Activated CD4-positive, alpha-beta memory T cell treated with anti-CD3 and anti-CD28 coated beads, Interleukin-2, amount 10 ng/mL, durations not matched to agents 7 days and 5 days (primary cell): ENCODE measurements at places on chromosomes 1 and 21. TPM values are rescaled to one million over a fixed set of nuclear protein-coding genes. Genes with fewer than 3 reads are reported as not detected.
A peak's percentile ranks its signal among the peaks of the same experiment; 100 is the strongest.

GRCh38 chr1:236193184-236193583 is 50.8 kb downstream of the GPR137B start:
- no peak for DNase-seq
- H3K36me3 ChIP-seq: peaks cover 33% of the 10 kb centered on the region
- H3K4me1 ChIP-seq: no peaks in the 10 kb centered on the region
- no peaks in the 10 kb centered on the region for H3K27me3 ChIP-seq
- no peak overlapping the region for H3K27ac ChIP-seq

GRCh38 chr1:47682198-47682597 is 244.4 kb downstream of the FOXD2 start:
- H3K27ac ChIP-seq: no peak overlapping the region
- H3K4me1 ChIP-seq: no peaks in the 10 kb centered on the region
- H3K36me3 ChIP-seq: no peaks in the 10 kb centered on the region
- no peak for DNase-seq
- H3K27me3 ChIP-seq: no peaks in the 10 kb centered on the region
- no peak overlapping the region for H3K4me3 ChIP-seq

GRCh38 chr1:19325958-19326747 is 14.0 kb downstream of the SLC66A1 start:
- H3K4me1 ChIP-seq: no peaks in the 10 kb centered on the region
- no peak for DNase-seq
- H3K4me3 ChIP-seq: no peak overlapping the region
- H3K36me3 ChIP-seq: no peaks in the 10 kb centered on the region
- H3K27ac ChIP-seq: no peak overlapping the region

DNA sequence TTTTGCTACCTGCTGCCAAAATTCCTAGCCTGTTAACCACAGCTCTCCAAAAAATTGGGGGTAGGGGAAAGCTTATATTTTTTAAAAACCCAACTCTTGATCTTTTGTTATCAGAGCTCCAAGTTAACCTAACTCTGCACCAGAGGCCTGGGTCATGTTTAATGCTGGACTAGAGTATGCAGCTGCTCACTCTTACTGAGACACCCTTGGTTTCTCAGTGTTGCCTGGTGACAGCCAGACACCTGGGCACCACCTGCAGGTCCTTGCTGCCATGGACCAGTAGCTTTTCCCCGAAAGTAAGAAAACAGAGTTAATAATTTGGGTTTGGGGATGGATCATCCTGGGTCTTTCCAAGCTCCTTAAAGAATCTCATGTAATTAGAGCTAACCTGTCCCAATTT is 30.1 kb downstream of the KCNJ6 start:
- no peak overlapping the region for H3K4me3 ChIP-seq
- no peaks in the 10 kb centered on the region for H3K4me1 ChIP-seq
- no peak overlapping the region for H3K27ac ChIP-seq
- no peaks in the 10 kb centered on the region for H3K27me3 ChIP-seq
- DNase-seq: no peak

DNA sequence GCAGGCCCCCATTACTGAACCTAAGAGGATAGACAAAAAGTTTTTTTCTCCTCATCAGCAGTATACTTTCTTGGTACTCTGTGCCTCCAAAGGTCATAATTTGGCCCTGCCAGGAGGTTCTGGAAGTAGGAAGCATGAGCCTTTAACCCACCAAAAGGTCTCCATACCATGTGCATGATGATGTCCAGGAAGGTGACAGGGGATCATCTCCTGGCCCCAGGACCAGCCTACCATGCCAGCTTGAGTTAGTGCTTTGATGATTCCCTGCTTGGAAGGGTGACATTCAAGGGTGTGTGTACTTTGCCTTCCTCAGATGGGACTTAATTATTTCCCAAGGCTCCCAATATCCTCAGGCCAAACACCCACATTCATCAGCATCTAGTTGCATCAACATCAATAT is 6.3 kb upstream of the SPRR1A start:
- no peak overlapping the region for H3K4me3 ChIP-seq
- no peak overlapping the region for H3K27ac ChIP-seq
- peaks cover 16% of the 10 kb centered on the region for H3K27me3 ChIP-seq
- no peaks in the 10 kb centered on the region for H3K36me3 ChIP-seq
- H3K4me1 ChIP-seq: no peaks in the 10 kb centered on the region
- DNase-seq: no peak

DNA sequence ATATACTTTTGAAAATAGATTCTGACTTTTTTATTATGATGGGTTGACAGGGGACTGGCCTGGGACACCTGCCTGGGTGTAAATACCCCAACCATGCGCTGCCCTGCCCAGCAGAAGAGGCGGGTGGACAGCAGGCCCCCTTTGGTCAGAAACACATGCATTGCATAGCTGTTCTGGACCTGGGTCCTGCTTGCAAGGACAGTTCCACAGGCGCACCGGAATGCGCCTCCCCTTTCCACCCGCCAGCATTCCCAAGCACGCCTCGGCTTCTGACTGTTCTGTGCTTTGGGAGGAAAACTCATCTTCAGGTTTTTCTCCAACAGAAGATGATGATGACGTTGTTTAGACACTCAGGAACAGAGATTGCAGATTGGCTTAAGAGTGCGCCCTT is 428 bp upstream of the ZNF678 start:
- H3K27me3 ChIP-seq: peaks cover 18% of the 10 kb centered on the region
- H3K4me1 ChIP-seq: peaks cover 20% of the 10 kb centered on the region
- DNase-seq: no peak
- peak overlapping the region; percentile 79 for H3K4me3 ChIP-seq

DNA sequence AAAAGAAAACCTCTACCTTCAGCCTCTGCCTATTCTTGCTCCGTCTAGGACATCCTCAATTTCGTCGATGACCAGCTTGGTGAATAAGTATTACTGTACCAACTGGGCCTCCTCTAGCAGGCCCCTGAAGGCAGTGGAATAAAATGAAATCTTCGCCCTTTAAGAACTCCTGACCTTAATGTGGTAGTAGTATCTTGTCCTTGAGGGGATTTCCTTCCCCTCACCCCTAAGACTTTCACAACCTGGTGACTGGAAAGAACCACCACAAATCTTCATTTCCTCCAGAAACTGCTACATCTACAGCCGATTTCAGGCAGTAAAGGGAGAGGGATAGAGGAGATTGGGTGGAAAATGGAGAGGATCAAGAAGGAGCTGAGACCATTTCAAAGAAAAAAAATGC is 1.6 kb upstream of the HAX1 start:
- H3K36me3 ChIP-seq: peaks cover 64% of the 10 kb centered on the region
- DNase-seq: no peak
- peak overlapping the region; percentile 13 for H3K4me3 ChIP-seq
- H3K4me1 ChIP-seq: peaks cover 46% of the 10 kb centered on the region
- no peaks in the 10 kb centered on the region for H3K27me3 ChIP-seq
- H3K27ac ChIP-seq: peak overlapping the region; percentile 94

GRCh38 chr1:9361630-9362260 is 69.1 kb downstream of the SPSB1 start:
- no peaks in the 10 kb centered on the region for H3K27me3 ChIP-seq
- H3K27ac ChIP-seq: no peak overlapping the region
- H3K4me3 ChIP-seq: no peak overlapping the region
- H3K36me3 ChIP-seq: peaks cover 5% of the 10 kb centered on the region
- no peaks in the 10 kb centered on the region for H3K4me1 ChIP-seq

GRCh38 chr1:23451441-23451840 is 26.9 kb upstream of the TCEA3 start:
- no peak for DNase-seq
- peaks cover 20% of the 10 kb centered on the region for H3K4me1 ChIP-seq
- H3K36me3 ChIP-seq: no peaks in the 10 kb centered on the region
- no peak overlapping the region for H3K4me3 ChIP-seq
- H3K27ac ChIP-seq: no peak overlapping the region
- H3K27me3 ChIP-seq: peaks cover 13% of the 10 kb centered on the region

GRCh38 chr1:43531107-43531905 is 623 bp downstream of the PTPRF start:
- peak overlapping the region; percentile 73 for H3K4me3 ChIP-seq
- H3K27me3 ChIP-seq: peaks cover 47% of the 10 kb centered on the region
- H3K36me3 ChIP-seq: no peaks in the 10 kb centered on the region
- DNase-seq: no peak

DNA sequence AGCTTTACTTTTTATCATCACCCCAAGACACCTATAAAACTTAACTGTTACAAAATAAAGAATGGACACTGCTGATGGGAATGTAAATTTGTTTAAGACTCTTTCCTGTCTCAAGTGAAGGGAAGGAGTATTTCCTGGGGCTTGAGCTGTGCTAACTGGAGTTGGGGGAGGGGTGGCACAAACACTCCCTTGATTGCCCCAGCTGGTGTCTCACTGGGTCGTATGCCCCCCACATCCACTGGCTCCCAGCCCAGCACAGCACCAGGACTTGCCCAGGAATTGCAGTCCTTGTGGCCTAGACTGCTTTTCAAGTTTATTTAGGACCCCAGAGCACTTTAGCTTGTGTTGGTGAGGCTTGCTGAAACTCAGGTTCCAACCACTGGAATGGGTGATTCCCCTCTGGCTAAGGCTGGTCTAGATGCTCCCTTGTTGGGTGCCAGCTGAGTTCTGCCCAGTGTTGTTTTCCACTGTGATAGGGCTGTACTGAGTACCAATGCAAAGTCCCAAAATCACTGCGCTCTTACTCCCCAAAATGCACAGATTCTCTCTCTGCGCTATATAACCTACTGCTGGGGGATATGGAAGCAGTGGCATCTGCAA is 49.1 kb upstream of the DR1 start:
- H3K4me3 ChIP-seq: no peak overlapping the region
- no peaks in the 10 kb centered on the region for H3K27me3 ChIP-seq
- DNase-seq: no peak
- no peak overlapping the region for H3K27ac ChIP-seq

GRCh38 chr1:218718977-218719376 is 373.8 kb downstream of the TGFB2 start:
- no peaks in the 10 kb centered on the region for H3K4me1 ChIP-seq
- H3K27ac ChIP-seq: no peak overlapping the region
- no peak for DNase-seq
- no peak overlapping the region for H3K4me3 ChIP-seq
- H3K36me3 ChIP-seq: no peaks in the 10 kb centered on the region
- no peaks in the 10 kb centered on the region for H3K27me3 ChIP-seq

GRCh38 chr1:2804628-2805351 is 3.3 kb upstream of the TTC34 start:
- no peaks in the 10 kb centered on the region for H3K27me3 ChIP-seq
- H3K4me1 ChIP-seq: peaks cover 3% of the 10 kb centered on the region
- H3K27ac ChIP-seq: no peak overlapping the region
- no peak overlapping the region for H3K4me3 ChIP-seq
- no peaks in the 10 kb centered on the region for H3K36me3 ChIP-seq
- DNase-seq: no peak

- H3K36me3 ChIP-seq: peaks cover 15% of the 10 kb centered on the region
- DNase-seq: no peak
- H3K27ac ChIP-seq: no peak overlapping the region
- H3K27me3 ChIP-seq: no peaks in the 10 kb centered on the region
Measured at GRCh38 chr1:10541286-10541685, 66.5 kb downstream of the PEX14 start.

DNA sequence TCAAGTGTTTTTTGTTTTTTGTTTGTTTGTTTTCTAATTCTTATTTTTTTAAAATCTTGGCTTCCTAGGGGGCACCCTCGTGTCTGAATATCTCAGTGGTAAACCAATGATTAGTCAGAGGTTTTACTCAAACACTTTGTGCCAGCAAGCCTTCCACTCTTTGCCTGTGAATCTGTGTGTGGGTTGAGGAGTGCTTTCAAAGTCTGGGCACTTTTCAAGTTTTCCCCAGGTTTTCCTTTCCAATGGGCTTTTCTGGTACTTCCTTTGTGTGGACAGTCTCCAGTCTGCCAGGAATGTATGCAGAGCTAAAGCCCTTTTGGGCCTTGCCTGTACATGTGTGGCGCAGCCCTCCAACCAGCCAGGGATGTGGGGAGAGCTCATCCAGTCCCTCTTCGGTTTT is 9.7 kb upstream of the PPIE start:
- peaks cover 25% of the 10 kb centered on the region for H3K4me1 ChIP-seq
- no peak overlapping the region for H3K4me3 ChIP-seq
- H3K27me3 ChIP-seq: peaks cover 74% of the 10 kb centered on the region
- H3K36me3 ChIP-seq: no peaks in the 10 kb centered on the region

DNA sequence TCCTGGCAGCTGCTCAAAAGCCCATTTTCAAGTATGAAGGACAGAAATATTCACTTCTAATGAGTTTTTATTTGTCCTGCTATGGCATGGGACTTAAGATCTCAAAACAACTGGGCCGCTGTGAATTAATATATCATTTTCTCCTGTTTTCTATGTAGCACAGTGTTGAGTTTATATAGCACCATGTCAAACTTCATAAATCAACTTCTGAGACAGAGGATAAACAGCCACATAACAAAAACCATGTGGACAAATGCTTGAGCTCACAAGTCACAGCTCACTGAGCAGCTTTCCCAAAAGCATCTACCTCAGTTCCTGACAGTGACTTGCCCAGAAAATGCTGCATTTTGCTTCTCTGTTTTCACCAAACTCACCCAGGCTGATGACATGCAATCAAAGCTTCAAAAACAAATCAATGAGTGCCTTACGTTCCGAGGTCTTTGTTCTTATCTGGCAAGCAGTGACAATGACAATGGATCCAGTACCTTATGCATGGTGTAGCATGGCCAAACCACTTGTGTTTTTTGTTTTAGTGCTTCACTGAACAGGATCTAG is 722.6 kb downstream of the LRRIQ3 start:
- DNase-seq: no peak
- H3K27me3 ChIP-seq: no peaks in the 10 kb centered on the region
- H3K36me3 ChIP-seq: no peaks in the 10 kb centered on the region
- H3K27ac ChIP-seq: no peak overlapping the region
- H3K4me1 ChIP-seq: no peaks in the 10 kb centered on the region

DNA sequence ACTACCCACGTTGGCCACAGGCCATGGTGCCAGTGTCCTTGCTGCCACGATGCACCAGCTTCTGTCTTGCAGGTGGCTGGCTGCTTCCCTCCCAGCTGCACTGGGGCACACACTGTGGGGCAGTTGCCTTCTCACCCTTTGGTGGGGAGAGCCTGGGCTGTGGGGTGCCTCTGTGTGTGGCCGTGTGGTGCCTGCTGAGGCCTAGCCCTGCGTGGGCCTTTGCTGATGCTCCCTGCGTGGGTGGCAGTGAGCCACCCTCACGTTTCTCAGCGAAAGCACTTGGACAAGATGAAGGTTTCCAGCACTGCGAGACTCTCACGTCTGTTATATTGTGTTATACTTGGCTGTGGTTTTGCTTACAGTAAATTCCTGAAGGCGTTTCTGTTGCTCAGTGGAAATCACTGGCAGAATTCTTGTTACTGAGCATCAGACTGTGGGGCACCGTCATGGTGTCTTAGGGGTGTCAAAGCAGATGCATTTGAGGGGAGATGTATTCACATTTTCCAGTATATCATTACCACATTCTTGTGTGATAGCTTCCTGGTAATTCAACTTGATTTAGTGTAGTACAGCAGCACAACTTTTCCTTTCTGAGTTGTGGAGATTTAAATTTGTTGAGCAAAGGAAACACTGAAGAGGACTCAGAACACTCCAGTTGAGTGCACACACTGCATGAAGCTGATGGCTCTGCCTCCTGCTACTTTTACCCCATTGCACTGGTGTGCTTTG is 124.7 kb downstream of the PCBP3 start:
- H3K36me3 ChIP-seq: peaks cover 5% of the 10 kb centered on the region
- H3K27ac ChIP-seq: peak overlapping the region; percentile 45
- peaks cover 31% of the 10 kb centered on the region for H3K4me1 ChIP-seq
- no peak for DNase-seq
- H3K27me3 ChIP-seq: no peaks in the 10 kb centered on the region

The ADARB1 gene
- total RNA-seq: 59.1 TPM

The TNFRSF25 gene
- 85.1 TPM for total RNA-seq

The AKNAD1 gene
- not detected for total RNA-seq

The SEC16B gene
- not detected for total RNA-seq

The PPP1R8 gene
- total RNA-seq: 48.5 TPM

The ZNF593OS gene
- not detected for total RNA-seq

The GPA33 gene
- 0.65 TPM for total RNA-seq

The MAP10 gene
- 2.1 TPM for total RNA-seq

The BRINP3 gene
- total RNA-seq: not detected

The MEX3A gene
- 0.05 TPM for total RNA-seq

The KIAA1614 gene
- 0.13 TPM for total RNA-seq

The LINGO4 gene
- total RNA-seq: 1.2 TPM

The CHI3L2 gene
- total RNA-seq: 9.0 TPM
